Epithelial cell of proximal tubule (primary cell): ENCODE measurements at places on chromosomes 4 and X. TPM values are rescaled to one million over a fixed set of nuclear protein-coding genes. Genes with fewer than 3 reads are reported as not detected.

Gene GLRA2
- not detected in 2 replicates for total RNA-seq

- no peak for DNase-seq
Observed at GRCh38 chrX:118745570-118745969, 18.2 kb downstream of the IL13RA1 start.

Gene MAOA
- total RNA-seq = 3.5 and 4.3 TPM in 2 replicates

DNA sequence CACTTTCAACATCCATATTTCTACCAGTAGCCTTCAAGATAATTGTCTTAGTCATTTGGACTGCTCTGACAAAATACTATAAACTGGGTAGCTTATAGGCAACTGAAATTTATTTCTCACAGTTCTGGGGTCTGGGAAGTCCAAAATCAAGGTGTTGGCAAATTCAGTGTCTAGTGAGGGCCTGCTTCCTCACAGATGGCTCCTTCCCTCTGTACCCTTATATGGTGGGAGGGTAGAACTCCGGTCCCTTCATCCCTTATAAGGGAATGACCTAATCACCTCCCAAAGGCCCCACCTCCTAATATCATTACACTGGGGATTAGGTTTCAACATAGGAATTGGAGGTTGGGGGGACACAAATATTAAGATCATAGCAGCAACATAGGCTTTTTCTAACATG lies 7.4 kb upstream of the TBC1D25 start:
- no peak for DNase-seq

- peak; percentile 41 for DNase-seq
Observed at GRCh38 chr4:10611673-10612072, 72.9 kb downstream of the CLNK start.

Gene C1QTNF7
- total RNA-seq = not detected in 2 replicates

Gene CXCR3
- total RNA-seq = not detected in 2 replicates

DNA sequence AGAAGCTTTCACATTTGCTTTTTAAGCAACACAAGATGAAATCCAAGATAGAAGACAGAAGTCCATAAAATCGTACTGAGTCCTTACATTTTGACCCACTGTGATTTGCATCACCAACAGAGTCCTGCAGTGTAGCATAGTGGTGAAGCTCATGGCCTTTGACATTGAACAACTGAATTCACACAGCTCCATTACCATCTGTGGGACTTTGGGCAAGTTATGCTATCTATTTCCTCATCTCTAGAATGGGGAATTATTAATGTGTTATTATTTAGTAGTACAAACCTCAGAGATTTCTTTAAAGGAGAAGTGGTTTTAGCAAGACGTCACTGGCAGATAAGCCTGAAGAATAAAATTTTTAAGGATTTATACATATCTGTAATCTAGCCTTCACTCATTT lies 10.7 kb downstream of the GPRIN3 start:
- no peak for DNase-seq
